ENCODE measurements at places on chromosomes 2 and 18.
A peak's percentile ranks its signal among the peaks of the same experiment; 100 is the strongest.

DNA sequence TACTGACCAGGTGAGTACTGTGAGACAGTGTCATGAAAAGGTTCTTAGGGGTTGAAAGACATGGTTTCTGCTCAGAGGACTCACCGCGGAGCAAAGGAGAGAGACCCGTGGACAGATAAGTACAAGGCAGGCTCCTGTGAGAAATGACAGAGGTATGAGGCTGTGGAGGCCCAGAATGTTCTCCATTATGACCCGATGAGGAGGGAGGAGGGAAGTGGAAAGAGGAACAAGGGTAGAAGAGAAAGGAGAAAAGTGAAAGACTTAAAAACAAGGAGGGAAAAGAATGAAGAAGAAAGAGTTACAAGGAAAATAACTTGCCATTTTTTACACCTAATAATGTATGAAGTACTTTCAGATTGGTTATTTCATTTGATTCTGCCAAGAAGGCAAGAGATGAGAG is 29.8 kb downstream of the MAPRE3 start:
- DNase-seq = no peak

- peak; percentile 72 for DNase-seq
These were observed 136.8 kb downstream of the NEDD4L start for GRCh38 chr18:58180738-58181353.

- DNase-seq = no peak
These were observed 72.9 kb upstream of the VRK2 start for GRCh38 chr2:57973621-57974186.

DNA sequence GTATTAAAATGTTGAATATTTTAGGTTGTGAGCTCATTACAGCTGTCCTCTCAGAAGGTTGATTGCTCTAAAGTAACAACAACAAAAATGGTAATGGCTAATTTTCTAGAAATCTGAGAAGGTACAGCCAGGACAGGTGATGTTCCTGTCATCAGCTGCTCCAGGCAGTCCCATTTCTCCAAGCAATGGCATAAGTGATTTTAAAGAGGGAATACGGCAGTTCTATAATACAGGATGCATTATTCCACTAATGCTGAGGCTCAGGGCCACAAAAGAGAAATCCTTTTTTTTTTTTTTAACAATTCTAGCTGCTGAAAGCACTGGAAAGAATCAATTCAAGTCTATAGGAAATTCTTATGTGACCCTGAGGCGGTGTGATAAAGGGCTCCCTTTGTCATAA is 199.9 kb downstream of the PMAIP1 start:
- DNase-seq = no peak

DNA sequence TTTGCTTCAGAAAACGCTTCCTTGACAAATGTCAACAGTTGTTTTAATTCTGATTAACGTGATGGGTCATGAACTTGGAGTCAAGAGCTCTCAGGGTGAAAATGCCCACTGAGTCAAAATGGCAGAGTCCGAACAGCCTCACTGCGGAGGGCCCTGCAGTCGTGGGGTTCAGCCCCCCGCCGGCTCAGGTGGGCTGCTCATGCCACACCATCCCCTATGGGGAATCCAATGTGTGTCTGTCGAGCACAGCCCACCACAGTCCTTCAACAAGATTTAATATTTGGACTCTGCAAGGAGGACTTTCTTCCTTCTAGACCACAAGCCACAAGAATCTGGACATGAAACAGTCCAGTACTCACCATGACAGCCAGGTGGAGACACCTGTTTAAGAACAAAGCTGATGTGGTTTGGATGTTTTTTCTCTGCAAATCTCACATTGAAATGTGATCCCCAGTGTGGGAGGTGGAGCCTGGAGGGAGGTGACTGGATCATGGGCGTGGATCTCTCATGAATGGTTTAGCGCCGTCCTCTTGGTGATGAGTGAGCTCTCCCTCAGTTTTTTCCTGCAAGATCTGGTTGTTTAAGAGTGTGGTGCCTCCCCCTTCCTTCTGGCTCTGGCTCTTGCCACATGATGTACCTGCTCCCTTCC is 201.0 kb downstream of the NDUFA10 start:
- peak; percentile 65 for DNase-seq

GRCh38 chr2:235757212-235757611 is 263.4 kb downstream of the AGAP1 start:
- DNase-seq = no peak

- no peak for DNase-seq
These were observed at the start of gene GPR39 for GRCh38 chr2:132416723-132417395. GPR39 (plus strand) TSS chr2:132416805.

GRCh38 chr18:23735021-23735464 is 45.8 kb downstream of the LAMA3 start:
- DNase-seq = no peak

- DNase-seq = no peak
These were observed 24.9 kb downstream of the MTCL1 start for GRCh38 chr18:8730080-8730827.

DNA sequence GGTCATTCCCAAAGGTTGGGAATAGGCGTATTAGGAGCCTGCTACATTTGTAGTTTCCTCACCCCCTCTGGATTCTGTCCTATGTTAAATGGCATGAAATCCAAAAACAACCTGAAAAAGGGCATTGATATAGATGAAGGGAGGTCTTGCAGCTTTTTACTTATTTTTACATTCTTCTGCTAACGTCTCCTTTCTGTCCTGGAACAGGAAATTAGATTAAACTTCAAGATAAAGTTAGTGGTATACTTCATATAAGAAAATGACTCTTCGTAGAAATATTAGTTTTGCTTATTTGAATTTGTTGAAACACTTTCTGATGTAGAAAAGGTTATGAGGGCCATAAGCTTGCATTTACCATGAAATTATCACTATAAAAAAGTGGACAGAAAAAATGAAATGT is 694.5 kb downstream of the ADCYAP1 start:
- no peak for DNase-seq

- no peak for DNase-seq
These were observed 682 bp upstream of the LNPK start for GRCh38 chr2:176002688-176003210.

DNA sequence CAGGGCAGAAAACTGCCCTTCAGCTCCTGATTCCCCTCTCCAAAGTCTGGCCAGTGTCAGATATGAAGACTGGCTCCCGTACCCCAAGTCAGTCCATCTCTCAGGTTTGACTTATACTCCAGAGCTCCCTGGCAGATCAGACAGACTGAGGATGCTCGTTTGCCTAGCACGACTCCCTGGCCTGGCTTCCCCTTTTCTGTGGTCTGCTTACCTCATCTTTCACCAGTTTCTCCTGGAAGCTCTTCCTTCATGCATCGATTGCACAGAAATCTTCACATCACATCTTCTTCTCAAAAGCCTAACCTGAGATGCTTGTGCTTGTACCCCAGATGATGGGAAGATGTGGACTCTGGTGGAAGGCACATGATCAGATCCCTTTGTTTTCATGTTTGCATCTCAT is 387.9 kb upstream of the POU3F3 start:
- no peak for DNase-seq

GRCh38 chr2:7825591-7826312 is 856.1 kb upstream of the ID2 start:
- no peak for DNase-seq

- DNase-seq = no peak
These were observed 283.6 kb downstream of the RBM43 start for GRCh38 chr2:150978053-150978452.

DNA sequence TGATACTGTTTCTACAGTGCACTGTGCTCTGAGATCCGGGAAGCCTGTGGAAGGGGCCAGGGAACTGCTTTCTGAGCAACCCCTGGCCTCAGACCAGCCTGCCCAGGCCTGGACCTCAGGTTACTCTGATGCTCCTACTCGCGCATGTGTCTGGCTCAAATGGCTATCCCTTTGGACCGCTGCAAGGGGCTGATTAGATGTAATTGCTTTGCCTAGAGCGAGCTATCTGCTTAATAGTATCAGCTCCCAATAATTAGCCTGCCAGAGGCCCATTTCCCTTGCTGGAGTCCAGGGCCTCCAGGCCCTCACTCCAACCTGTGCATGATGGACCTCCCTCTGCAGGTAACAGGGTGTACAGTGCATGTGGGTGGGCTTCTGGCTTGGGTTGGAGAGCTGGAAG is 7.2 kb upstream of the KCNK3 start:
- no peak for DNase-seq

DNA sequence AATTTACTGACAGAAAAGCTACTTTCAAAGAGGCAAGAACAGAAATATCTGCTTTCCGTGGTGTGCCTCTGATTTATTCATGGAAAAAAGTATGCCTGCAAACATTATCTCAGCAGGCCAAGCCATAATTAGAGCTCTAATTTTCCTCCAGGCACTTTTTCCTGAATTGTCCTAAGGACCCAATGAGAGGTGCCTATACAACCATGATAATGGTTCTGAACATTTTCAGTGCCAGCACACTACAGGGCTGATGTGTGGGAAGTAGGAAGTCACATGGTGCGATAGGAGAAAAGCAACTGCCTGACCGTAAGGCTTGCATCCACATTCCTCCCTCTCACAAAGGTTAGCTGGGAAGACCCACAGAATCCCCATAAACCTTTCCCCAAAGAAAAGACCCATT is 45.9 kb upstream of the EGR4 start:
- DNase-seq = no peak

GRCh38 chr2:100121124-100121718 is 21.2 kb downstream of the AFF3 start:
- no peak for DNase-seq

DNA sequence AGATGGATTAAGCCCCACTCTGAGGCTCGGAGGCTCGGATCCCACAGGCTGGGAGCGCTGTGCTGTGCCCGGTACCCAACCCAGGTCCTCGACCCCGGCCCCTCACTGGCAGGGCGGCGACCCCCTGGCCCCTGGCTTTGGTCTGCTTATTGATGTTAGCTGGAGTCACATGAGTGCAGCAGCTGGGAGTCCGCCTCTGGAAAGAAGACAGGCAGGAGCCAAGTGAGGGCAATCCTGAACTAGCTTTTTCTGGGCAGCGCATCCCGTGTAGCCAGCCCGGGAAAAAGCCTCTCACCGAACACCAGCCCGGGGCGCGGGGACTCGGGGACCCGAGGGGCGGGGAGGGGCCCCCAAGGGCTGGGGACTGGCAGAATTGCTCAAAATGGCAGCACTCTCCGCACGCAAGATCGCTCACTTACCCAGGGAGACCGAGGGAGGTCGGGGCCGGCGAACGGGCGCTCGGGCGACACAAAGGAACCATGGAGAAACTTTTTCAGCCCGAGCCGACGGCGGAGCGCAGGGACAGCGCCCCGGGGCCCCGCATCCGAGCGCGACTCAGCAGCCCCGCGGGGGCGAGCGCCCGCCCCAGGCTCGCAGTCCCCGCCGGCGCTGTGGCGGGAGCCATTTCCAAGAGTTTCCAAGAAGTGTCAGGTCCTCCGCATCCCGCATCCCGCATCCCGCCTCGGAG is 567 bp downstream of the TMEM200C start:
- DNase-seq = peak; percentile 51

DNA sequence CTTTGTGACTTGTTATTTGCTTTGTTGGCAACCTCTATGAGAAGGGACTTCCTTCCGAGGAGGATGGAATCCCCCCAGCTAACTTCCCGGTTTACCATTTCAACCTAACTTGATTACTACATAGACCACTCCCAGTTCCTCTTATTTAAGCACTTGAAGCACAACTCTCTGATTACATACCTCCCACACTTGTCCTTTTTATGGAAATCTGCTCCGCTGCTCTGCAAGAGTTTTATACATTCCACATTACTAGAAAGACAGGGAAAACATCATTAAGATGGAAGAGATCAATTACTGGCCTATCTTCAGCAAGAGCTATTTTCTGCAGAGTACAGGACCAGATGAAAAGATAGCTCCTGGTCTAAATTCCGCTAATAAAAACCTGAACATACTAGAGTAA is 160.0 kb upstream of the PGAP1 start:
- DNase-seq = no peak

- no peak for DNase-seq
These were observed 1.6 kb downstream of the NUP35 start for GRCh38 chr2:183125659-183126341.
